ENCODE measurements at places on chromosomes 3 and 15.

DNA sequence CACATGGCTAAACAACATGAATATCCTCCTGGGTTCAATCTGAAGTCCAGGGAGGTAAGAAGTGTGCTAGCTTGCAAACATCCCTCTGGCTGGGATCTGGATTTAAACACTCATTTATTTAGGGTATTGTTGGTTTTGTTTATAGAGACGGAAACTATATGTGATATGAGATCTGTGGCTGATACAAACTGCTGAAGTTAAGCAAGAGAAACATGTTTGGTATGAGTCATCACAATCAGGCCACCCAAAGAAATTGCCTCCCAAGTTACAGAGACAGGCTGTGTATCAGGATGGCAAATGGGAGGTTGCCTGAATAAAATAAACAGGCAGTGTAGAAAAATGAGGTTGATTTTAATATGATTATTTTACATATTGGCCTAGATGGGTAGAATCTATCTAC, 562.1 kb downstream of the IGSF11 start:
- no peaks in the 10 kb centered on the region for H3K36me3 ChIP-seq
- no peaks in the 10 kb centered on the region for H3K27me3 ChIP-seq
- H3K4me3 ChIP-seq, result no peak overlapping the region
- no peak for DNase-seq
- H3K27ac ChIP-seq, result no peak overlapping the region

GRCh38 chr3:182914341-182914740, 66.0 kb downstream of the DCUN1D1 start:
- H3K4me1 ChIP-seq, result no peaks in the 10 kb centered on the region
- H3K27me3 ChIP-seq, result no peaks in the 10 kb centered on the region
- no peak for DNase-seq
- peaks cover 3% of the 10 kb centered on the region for H3K36me3 ChIP-seq
- no peak overlapping the region for H3K4me3 ChIP-seq

GRCh38 chr3:149368201-149368673, 9.2 kb downstream of the TM4SF1 start:
- peaks cover 33% of the 10 kb centered on the region for H3K36me3 ChIP-seq
- H3K4me3 ChIP-seq, result no peak overlapping the region
- H3K27me3 ChIP-seq, result no peaks in the 10 kb centered on the region
- DNase-seq, result no peak

DNA sequence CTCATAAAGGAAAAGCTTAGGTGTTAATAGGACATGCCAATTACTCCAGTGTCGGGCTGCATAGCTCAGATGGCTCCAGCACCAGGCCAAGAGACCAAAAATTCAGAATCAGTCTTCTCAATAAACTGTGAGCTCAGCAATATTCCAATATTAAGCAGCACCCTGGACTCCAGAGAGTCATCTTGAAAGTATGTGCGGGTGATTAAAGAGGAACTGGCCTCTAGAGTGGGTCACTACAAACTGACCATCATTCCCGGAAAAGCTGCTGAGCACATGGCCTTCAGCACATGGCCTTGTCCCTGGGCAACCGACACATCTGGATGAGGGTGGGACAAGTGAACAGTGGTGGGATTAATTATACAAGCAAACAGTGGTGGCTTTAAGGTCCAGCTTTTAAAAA, 59.0 kb downstream of the MAGI1 start:
- H3K27ac ChIP-seq, result peak overlapping the region; percentile 70
- DNase-seq, result peak; percentile 64
- H3K4me3 ChIP-seq, result peak overlapping the region; percentile 19
- peaks cover 6% of the 10 kb centered on the region for H3K4me1 ChIP-seq
- H3K36me3 ChIP-seq, result no peaks in the 10 kb centered on the region

- H3K36me3 ChIP-seq, result peaks cover 33% of the 10 kb centered on the region
- H3K4me1 ChIP-seq, result no peaks in the 10 kb centered on the region
- no peak for DNase-seq
Observed at GRCh38 chr15:62824111-62825015, 218.2 kb upstream of the TPM1 start.

GRCh38 chr3:9079676-9080075, 116.4 kb upstream of the RAD18 start:
- H3K27me3 ChIP-seq, result no peaks in the 10 kb centered on the region
- H3K36me3 ChIP-seq, result no peaks in the 10 kb centered on the region
- DNase-seq, result no peak
- H3K4me3 ChIP-seq, result no peak overlapping the region

GRCh38 chr3:48930590-48930989, 11.9 kb downstream of the ARIH2 start:
- no peak for DNase-seq
- no peak overlapping the region for H3K27ac ChIP-seq
- no peak overlapping the region for H3K4me3 ChIP-seq
- peaks cover 24% of the 10 kb centered on the region for H3K36me3 ChIP-seq
- no peaks in the 10 kb centered on the region for H3K27me3 ChIP-seq

- no peak overlapping the region for H3K4me3 ChIP-seq
- no peaks in the 10 kb centered on the region for H3K36me3 ChIP-seq
- no peaks in the 10 kb centered on the region for H3K4me1 ChIP-seq
- DNase-seq, result no peak
- no peak overlapping the region for H3K27ac ChIP-seq
Observed at GRCh38 chr15:39558421-39558820, 22.5 kb upstream of the THBS1 start.

DNA sequence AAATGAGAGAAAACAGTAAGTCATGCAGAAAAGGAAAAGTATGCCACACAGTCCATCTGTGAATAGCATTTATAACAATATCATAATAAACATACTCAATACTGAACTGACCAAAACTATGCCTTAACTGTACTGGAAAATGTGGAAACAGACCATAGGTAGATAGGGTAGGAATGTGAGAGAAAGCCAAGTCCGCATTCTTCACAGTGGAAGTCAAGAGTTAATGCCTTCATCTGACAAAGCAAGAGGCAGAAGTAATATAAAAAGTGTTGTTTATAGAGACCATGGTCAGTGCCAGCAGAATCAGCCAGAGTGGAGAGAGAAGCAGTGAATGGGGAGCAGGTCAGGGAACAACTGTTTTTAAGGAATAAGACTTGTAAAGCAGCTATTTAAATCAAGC, 52.3 kb downstream of the KBTBD12 start:
- DNase-seq, result no peak
- H3K4me3 ChIP-seq, result no peak overlapping the region
- H3K4me1 ChIP-seq, result no peaks in the 10 kb centered on the region

GRCh38 chr3:130539005-130539404, 22.0 kb downstream of the COL6A6 start:
- no peak for DNase-seq
- no peaks in the 10 kb centered on the region for H3K4me1 ChIP-seq
- no peaks in the 10 kb centered on the region for H3K27me3 ChIP-seq
- H3K27ac ChIP-seq, result no peak overlapping the region
- H3K36me3 ChIP-seq, result no peaks in the 10 kb centered on the region

DNA sequence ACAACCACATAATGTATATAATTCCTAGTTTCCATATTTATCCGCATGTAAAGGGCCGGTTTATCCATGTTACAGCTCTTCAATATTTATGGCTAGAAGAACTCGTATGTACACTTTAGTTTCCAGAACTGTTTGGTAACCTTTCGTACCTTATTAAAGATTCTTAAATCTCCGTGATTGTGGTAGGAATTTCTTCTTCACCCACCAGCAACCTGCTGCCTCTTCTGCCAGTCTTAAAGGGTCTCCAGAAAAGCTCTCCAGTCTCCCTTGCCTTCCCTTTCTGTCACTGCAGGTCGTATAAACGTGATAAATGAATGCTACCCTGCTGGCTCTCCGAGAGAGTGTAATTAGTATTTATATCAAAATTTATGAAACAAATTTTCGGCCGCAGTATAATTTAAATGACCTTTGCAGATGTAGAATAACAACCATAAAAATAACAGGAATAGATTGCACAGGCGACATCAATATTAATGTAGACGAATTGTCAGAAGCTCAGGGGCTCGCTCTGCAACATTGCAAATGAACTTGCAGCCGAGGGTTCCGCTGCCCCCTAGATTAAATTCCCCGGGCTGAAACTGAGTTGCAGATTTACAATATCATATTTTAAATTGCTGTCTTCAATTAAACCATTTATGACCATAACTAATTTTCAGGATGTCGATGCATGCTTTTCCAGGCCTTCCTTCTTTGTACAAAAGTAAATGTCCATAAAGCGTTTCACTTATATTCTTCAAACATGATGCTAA, 5.4 kb downstream of the ZIC1 start:
- H3K27me3 ChIP-seq, result peaks cover 47% of the 10 kb centered on the region
- no peak overlapping the region for H3K4me3 ChIP-seq
- no peaks in the 10 kb centered on the region for H3K36me3 ChIP-seq
- DNase-seq, result no peak

DNA sequence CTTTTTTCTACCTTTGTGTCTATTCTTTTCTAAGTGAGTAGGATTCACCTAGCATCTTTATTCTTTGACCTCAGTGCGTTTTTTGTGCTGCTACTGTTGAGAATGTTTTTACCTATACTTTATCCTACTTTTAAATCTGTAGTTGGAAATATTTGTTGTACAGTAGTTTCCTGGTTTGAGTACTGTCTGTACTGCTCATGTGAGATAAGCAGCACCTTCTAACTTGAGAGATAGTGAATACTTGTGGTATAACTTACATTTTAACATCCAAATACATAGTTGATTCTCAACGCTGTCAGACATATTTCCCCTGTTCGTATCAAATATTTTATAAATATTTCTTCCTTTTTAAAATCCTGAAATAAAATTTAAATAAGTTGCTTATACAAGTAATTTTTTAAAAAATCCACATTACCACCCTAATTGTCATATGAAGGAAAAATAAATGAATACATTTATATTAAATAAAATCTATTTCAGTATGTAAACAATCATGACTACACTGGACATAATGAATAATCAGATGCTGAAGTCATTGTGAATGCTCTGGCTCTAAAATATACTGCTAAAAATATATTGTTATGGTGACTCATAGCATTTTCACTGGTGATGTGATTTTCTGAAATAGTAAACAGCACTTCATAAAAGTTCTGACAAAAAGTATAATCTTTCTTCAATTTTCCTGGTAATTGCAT, 17.4 kb downstream of the ATP11B start:
- no peak for DNase-seq
- no peak overlapping the region for H3K27ac ChIP-seq
- no peak overlapping the region for H3K4me3 ChIP-seq
- H3K4me1 ChIP-seq, result no peaks in the 10 kb centered on the region
- H3K36me3 ChIP-seq, result no peaks in the 10 kb centered on the region
- no peaks in the 10 kb centered on the region for H3K27me3 ChIP-seq

- H3K4me3 ChIP-seq, result no peak overlapping the region
- no peak overlapping the region for H3K27ac ChIP-seq
- peaks cover 8% of the 10 kb centered on the region for H3K27me3 ChIP-seq
- peaks cover 15% of the 10 kb centered on the region for H3K4me1 ChIP-seq
- no peak for DNase-seq
Observed at GRCh38 chr3:53496984-53497383, 2.6 kb downstream of the CACNA1D start.

DNA sequence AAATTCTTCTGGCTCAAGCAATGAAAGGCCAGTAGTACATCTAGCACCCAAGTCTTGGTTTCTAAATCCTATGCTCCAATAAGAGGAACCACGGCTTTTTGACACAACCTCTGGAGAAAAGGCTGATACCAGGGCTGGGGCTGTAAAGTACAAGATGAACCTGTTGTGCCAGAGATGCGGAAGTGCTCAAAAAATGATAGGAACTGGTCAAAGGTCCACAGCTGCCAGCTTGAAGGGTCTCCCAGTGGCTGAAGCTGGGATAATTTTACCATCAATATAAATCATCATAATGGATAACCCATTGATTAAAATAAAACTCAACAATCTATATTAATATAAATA, 558 bp upstream of the NCEH1 start:
- no peaks in the 10 kb centered on the region for H3K27me3 ChIP-seq
- H3K36me3 ChIP-seq, result no peaks in the 10 kb centered on the region
- H3K4me3 ChIP-seq, result peak overlapping the region; percentile 69

- peak overlapping the region; percentile 87 for H3K27ac ChIP-seq
- DNase-seq, result peak; percentile 91
Observed at GRCh38 chr15:60916679-60917460, 312.2 kb downstream of the RORA start.

DNA sequence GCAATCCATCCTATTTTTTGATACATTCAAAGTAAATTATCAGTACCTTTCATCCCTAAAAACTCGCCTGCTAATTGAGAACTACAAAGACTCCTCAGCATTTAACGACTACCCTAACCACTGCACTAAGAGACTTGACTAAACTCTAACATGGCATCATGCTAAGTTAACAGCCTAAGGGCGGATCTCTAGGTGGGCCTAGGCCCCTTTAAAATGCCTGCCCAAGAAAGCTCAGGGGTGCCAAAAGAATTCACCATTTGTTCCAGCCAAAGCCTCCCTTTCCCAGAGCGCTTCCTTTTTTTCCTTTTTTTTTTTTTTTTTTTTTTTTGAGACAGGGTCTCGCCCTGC, 568 bp upstream of the NEK4 start:
- H3K4me1 ChIP-seq, result peaks cover 8% of the 10 kb centered on the region
- H3K27me3 ChIP-seq, result no peaks in the 10 kb centered on the region
- H3K36me3 ChIP-seq, result peaks cover 8% of the 10 kb centered on the region
- DNase-seq, result no peak
